Stimulated activated CD4-positive, alpha-beta T cell treated with anti-CD3 and anti-CD28 coated beads, Interleukin-15, amount 100 ng/mL, for 48 hours (primary cell): ENCODE measurements at places on chromosomes 5 and 9.

- no peak for DNase-seq
These were observed 159.2 kb downstream of the SMARCA2 start for GRCh38 chr9:2174306-2174705.

DNA sequence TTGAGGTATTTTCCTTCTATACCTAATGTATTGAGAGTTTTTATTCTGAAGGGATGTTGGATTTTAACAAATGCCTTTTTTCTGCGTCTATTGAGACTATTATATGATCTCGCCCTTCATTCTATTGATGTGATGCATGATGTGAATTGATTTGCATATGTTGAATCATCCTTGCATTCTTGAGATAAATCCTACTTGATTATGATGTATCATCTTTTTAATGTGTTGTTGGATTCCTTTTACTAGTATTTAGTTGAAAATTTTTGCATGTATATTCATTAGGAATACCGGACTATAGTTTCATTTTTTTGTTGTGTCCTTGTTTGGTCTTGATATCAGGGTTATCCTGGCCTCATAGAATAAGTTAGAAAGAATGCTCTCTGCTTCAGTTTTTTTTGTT lies 169.7 kb downstream of the NPR3 start:
- no peak for DNase-seq

GRCh38 chr5:32578363-32578762 lies 7.0 kb upstream of the SUB1 start:
- DNase-seq = no peak

- no peak for DNase-seq
These were observed 22.6 kb downstream of the UBE2QL1 start for GRCh38 chr5:6471252-6471651.

- DNase-seq = no peak
These were observed 122.0 kb downstream of the TLE4 start for GRCh38 chr9:79693750-79694149.

GRCh38 chr5:56175488-56175887 lies 57.6 kb downstream of the ANKRD55 start:
- no peak for DNase-seq

- DNase-seq = no peak
These were observed 237.1 kb downstream of the RFX3 start for GRCh38 chr9:3288686-3289085.

- no peak for DNase-seq
These were observed 33.7 kb upstream of the FCN1 start for GRCh38 chr9:134951461-134951860.

DNA sequence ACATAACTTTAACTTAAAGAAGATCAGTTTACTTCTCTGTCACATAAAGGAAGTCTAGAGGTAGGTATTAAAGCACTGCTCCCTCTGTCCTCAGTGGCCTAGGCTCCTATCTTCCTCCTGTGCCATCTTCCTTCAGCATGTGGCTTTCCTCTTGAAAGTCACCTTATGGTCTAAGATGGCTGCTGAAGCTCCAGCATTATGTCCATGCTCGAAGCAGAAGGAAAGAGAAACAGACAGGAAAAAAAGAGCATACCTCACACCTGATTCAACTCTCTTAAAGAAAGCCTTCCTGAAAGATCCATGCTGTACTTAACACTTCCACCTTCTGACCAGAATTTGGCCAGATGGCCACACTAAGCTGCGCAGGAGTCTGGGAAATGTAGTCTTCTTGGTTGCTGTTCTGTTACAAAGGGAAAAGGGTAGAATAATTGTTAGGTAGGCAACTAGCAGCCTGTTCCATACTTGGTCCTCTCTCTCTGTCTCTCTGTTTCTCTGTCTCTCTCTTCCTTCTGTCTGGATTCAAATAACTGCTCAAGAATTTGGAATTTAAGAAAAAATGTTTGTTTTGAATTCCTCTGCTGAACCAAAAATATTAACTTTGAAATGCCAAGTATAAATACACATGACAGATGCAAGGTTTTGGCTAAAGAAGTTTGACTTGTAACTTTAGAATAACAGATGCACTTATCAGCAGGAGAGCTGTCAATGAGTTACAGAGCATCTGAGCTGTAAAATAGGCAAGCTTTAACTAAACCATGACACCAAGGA lies 16.0 kb downstream of the TMEM174 start:
- no peak for DNase-seq

GRCh38 chr9:106864373-106865143 lies 1.6 kb downstream of the ZNF462 start:
- DNase-seq = no peak

DNA sequence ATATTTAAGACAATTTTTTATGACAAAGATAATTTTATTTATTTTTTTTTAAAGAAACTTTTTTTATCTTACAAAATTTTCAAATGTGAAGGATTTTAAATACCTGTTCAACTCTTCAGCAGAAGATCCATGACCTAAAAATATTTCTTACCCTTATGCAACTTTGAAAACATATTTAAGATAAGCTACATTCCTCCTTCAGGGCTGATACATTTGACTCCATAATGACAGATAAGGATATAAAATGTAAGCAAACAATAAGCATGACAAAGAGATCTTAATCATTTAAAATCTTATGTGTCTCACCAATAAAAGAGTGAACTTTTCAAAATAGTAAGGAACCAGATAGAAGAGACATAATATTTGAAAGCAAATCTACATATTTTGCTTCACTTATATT lies 1138.2 kb upstream of the CDH18 start:
- DNase-seq = no peak

DNA sequence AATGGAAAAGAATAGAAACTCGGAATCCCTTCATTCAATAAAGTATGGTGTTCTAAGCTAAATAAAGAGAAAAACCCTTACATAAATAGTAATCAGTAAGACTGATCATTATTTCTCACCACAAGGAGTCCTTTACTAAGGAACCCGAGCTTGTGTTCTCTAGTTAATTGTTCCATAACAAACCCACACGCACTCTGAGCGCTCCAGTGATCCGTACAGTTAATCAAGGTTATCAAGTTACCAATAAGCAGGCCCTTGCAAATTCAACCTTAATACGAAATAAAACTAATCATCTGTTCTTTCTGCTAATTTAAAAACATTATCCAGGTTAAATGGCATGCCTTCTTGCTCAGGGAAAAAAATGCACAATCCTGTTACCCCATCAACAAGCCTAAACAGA lies 224.4 kb downstream of the FRMD3 start:
- no peak for DNase-seq

DNA sequence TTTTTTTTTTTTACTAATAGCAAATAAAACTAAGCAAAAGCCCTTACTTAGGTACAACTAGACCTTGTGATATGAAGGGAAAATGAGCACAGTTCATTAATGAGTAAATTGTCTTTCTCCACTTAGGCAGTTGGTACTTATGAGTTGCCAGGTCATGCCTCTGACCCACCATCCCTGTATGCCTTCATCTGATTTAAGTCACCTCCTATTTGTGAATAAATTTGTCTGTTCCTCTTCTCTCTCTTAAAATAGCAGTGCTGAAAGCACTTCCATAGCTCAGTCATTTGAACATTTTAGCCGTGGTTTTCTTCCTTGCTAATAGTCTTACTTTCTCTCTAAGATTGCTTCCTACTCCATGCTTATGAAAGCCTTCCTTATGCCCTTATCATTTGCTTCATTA lies 61.4 kb downstream of the SLC44A1 start:
- no peak for DNase-seq

GRCh38 chr9:126438741-126439401 lies 112.2 kb downstream of the MVB12B start:
- DNase-seq = no peak

GRCh38 chr5:39352951-39353350 lies 11.3 kb downstream of the C9 start:
- no peak for DNase-seq

- no peak for DNase-seq
These were observed 87.3 kb downstream of the CFAP90 start for GRCh38 chr5:7763621-7764072.

GRCh38 chr5:169283887-169284286 lies 17.1 kb downstream of the SLIT3 start:
- DNase-seq = no peak

- no peak for DNase-seq
These were observed 137.0 kb downstream of the PBX3 start for GRCh38 chr9:125884218-125884595.

- no peak for DNase-seq
These were observed 483.1 kb downstream of the BNC2 start for GRCh38 chr9:16387382-16387781.

- DNase-seq = no peak
These were observed 9.6 kb downstream of the NOL6 start for GRCh38 chr9:33464045-33464636.

DNA sequence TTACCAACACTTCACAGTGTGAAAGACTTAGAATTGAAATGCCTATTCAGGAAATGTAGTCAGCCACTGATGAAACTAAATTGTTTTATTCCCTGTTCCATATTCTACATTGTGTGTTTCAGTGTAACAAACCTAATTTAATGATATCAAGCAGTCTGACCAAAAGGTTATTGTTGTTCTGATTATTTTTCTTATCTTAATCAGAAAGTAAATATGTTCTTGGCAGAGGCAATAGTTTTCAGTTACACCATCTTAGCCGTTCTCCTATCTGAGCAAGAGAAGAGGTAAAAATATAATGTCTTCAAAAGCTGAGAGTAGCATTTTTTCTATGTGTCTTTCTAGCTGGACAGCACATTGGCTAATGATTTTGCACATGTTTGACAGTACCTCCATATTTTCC lies 17.1 kb downstream of the CDC26 start:
- DNase-seq = no peak

DNA sequence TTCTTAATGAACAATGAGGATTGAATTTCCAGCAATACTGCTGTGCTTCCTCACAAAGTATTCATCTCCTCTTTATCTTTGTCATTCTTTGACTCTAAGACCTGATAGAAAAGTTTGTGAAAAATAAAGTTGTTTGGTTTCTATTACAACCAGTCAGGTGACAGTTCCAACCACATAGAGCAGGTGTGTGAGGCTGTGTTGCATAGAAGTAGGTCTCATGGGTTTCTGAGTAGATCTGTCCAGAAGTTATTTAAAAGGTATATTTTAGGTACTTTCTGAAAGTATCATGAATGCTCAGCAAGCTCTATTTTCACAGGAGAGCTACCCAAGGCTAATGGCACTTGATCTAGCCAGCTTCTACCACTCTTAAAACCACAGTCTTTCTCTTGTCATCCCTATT lies 637.0 kb downstream of the DNAH5 start:
- no peak for DNase-seq

DNA sequence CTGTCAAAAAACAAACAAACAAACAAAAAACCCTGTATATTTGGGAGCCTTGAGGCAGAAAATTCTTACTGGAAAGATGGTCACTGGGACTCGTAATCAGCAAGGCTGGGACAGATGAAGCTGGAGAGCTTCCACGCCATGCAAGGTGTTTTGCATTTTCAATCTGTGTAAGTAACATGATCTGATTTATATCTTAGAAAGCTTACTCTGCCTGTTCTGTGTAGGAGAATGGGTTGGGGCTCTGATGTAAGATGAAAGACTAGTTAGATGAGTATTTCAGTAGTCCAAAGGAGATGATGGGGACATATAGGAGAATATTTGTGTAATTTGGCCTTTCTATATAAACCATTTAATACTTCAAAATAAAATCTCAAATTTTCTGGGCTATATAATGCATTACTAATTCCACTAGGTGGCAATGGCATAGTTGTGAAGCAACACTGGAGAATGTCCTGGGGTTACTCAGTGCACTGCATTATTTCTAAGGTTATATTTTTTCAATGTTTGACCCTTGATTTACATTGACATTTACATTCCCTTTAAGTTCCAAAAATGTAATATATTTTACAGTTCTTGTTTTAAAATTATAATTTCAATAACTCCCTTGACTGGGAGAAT lies 21.9 kb upstream of the FSD1L start:
- DNase-seq = no peak

- no peak for DNase-seq
These were observed 5.2 kb downstream of the ANKDD1B start for GRCh38 chr5:75616371-75616881.

DNA sequence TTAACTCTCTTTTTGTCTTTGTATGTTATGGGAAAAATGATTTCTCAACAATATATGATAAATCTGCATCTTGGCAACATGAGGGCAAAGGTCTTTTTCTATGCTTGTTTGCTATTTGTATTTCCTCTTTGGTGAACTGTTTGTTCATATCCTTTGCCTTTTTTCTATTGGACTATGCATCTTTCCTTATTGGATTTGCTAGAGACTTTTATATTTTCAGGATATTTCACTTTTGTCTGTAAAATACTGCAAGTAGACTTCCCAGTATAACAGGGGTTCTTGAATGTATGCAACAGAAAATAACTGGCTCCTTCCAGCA lies 69.4 kb upstream of the SSBP2 start:
- DNase-seq = no peak

DNA sequence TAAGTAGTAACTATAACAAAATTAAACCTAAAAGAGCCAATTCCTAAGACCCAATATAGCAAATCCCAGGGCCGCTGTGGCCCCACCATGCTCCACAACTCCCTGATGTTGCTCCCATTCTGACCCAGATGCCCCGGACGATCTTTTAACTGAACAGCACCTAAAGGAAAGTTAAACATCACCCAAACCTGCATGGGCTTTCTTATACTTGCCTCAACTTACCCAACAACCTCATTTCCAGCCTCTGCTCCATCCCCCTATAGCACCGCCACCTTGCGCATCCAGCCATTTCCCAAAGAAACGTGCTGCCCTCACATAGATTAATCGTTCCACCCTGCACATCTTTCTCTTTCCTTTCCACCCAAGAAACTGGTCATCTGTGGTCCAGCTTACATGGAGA lies 54.6 kb downstream of the ZNF354C start:
- DNase-seq = no peak

- DNase-seq = no peak
These were observed 126.2 kb upstream of the FTMT start for GRCh38 chr5:121725450-121725849.

GRCh38 chr9:75376680-75377254 lies 288.5 kb downstream of the OSTF1 start:
- no peak for DNase-seq

GRCh38 chr9:112764837-112765236 lies 14.3 kb downstream of the SNX30 start:
- DNase-seq = no peak

- no peak for DNase-seq
These were observed 51.6 kb upstream of the RPL26L1 start for GRCh38 chr5:172907657-172908056.

DNA sequence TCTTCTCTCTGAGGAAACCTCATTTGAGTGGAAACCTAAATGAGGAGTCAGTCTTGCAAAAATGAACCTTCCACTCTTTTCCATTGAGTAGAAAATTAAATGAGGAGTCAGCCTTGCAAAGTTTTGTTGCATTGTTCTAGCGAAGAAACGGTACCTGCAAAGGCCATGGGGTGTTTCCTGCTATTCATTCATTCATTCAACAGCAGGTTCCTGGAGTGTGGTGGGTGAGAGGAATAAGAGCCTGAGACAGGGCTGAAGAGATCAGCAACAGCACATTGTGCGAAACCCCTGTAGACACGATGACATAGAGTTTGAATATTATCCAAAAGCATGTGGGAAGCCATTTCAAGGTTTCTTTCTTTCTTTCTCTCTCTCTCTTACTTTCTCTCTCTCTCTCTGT lies 14.6 kb upstream of the SETX start:
- DNase-seq = no peak

- DNase-seq = no peak
These were observed 1.8 kb downstream of the SLC6A18 start for GRCh38 chr5:1226839-1227581.

- no peak for DNase-seq
These were observed 2.3 kb upstream of the AK3 start for GRCh38 chr9:4743131-4743875.
